Renal cortex interstitium (tissue), 15 donors: ENCODE measurements at places on chromosomes 4 and X. TPM values are rescaled to one million over a fixed set of nuclear protein-coding genes. Genes with fewer than 3 reads are reported as not detected.

ARSJ gene
- polyA plus RNA-seq = 16.5 TPM

TIMP1 gene
- 97.2 TPM for polyA plus RNA-seq

TKTL2 gene
- not detected for polyA plus RNA-seq

PAGE5 gene
- not detected for polyA plus RNA-seq

RIBC1 gene
- 5.3 TPM for polyA plus RNA-seq

DNA sequence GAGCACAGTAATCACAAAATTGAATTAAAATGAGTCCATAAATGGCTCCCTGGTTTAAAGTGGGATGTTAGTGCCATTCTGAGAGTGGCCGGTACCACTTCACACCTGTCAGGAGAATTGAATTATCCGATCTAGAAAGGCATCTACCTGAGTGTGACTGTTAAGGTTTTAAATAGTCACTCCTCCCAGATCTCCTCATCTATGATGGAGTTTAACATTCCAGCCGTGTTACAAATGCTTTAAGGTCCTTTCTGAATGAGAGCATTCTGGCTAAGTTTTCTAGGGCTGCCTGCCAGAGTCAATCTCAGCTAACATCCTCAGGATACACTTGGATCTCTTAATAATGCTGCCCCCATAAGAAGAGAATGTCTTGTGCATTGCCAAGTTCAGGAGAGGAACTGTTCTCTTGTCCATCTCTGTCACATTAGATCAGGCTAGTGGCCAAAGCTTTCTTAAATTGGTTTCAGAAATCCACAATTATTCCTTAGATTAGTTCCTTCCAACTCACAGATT is 231.1 kb downstream of the SLC39A8 start:
- DNase-seq = no peak

- no peak for DNase-seq
Measured at GRCh38 chr4:55491486-55491885, 55.2 kb downstream of the CLOCK start.

DNA sequence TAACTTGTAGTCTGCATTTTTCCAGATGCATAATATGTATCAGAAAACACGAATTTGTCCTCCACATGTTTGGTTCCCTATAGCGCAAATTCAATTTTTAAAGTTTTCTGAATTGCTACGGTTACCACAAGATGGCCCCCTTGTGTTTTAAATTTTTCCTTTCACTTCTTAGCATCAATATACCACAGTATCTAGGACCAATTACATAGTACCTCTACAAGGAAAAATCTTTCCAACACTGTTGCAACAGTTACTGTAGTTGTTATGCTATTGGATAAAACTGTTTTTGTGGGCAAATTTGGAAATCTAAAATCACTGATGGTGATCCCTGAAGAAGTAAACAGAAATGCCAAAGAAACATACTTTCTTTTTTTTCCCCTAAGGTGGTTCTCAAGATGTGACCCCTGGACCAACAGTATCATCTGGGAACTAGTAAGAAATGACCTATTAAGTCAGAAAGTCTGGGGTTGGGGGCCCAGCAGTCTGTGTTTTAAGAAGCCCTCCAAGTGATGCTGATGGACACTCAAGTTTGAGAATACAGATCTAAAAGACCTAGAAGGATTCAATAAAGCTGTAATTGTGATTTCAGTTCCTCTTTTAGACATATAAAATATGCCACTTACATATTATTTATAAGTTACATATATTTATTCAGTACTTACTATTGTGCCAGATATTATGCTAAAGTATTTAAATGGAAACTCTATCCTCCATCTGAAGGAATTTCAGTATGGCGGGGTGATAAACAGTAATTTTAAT is 3.1 kb downstream of the ZGRF1 start:
- DNase-seq = no peak
